Stimulated activated CD4-positive, alpha-beta T cell treated with anti-CD3 and anti-CD28 coated beads, Interleukin-15, amount 100 ng/mL, for 48 hours (primary cell): ENCODE measurements at places on chromosomes 2 and 18.

- no peak for DNase-seq
These were observed 82.8 kb downstream of the HRH4 start for GRCh38 chr18:24543086-24543794.

GRCh38 chr18:34120294-34120693, 104.4 kb downstream of the NOL4 start:
- DNase-seq, result no peak

DNA sequence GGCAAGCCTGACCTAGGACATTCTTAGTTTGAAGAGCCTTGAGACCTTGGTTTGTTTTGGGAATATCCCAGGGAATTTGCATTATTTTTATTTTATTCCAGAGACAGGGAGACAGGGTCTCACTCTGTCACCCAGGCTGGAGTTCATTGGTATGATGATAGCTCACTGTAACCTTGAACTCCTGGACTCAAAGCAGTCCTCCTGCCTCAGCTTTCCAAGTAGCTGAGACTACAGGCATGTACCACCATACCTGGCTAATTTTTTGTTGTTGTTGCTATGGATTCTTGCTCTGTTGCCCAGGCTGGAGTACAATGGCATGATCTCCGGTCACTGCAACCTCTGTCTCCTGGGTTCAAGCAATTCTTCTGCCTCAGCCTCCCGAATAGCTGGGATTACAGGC, 4.8 kb downstream of the MTA3 start:
- no peak for DNase-seq

GRCh38 chr18:76359909-76360308, 135.1 kb downstream of the ZNF516 start:
- no peak for DNase-seq

DNA sequence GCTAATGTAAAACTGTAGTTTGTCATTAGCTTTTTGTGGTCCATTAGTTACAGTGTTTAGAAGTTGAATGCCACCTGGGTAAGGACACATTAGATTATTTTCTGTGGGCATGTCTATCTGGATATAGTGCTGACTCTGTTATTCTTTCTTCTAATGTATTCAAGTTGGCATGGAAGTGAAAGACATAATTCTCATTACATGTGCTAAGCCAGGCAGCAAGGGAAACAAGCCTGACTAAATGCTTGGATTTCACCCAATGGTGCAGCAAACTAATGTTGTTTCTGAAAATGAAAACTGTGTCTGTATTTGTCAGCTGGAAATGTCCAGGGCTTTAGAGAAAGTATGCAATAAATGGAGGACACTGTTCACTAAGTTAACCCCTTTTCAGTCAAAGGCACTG, 100.7 kb downstream of the NUP35 start:
- no peak for DNase-seq

- no peak for DNase-seq
These were observed 75.8 kb downstream of the CCDC148 start for GRCh38 chr2:158380746-158381145.

DNA sequence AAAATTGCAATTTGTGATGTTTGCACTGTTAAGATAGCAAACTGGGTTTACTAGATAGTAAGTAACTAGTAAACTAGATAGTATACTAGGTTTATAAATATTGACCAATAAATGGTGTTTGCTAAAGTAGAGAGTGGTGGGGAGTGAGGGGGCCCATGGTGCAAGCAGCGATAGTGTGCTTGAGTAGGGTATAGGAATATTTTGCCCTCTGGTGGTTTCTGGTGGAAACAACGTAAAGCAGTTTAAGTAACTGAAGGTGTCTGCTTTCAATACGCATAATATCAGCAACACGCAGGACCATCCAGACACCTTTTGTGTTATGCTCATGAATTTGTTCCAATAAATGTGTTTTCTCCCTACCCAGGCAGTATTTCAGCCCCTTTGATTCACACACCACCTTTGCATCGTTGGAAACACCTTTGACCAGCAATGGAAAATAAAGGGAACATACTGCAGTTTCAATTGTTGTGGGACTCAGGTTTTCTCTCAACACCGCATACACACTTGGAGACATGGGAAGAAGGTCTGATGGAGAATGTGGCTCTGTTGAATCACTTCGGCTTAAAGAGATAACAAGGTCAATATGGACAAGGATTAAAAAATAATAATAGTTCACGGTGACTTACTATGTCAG, 16.7 kb upstream of the STAT1 start:
- no peak for DNase-seq

GRCh38 chr18:47747260-47747795, 183.1 kb downstream of the SMAD2 start:
- DNase-seq, result no peak
